Retina (tissue), 1 donor: ENCODE measurements at places on chromosomes 16 and 17.

GRCh38 chr16:13913374-13914292 lies 6.3 kb upstream of the ERCC4 start:
- no peak for DNase-seq

- DNase-seq: peak; percentile 74
Observed at GRCh38 chr17:28953444-28954118, 2.3 kb upstream of the PHF12 start.

DNA sequence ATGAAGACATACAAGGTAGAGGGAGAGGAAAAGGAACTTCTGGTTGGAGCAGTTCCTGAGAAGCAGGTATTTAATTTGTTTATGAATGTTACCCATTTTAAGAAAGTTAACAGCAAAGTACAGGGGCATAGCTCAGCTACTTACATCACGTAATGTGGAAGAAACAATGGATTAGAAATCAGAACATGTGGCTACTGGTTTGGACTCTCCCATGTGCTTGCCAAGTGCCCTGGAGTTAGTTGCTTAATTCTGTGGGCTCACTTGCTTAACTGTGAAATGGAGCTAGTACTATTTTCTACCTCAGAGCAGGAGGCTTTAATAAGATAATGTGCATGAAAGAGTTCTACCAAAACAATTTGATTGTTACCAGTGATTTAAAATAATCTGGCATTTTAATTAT lies 27.3 kb downstream of the RSPRY1 start:
- no peak for DNase-seq

GRCh38 chr17:73548620-73549311 lies 95.5 kb downstream of the SDK2 start:
- DNase-seq: no peak

GRCh38 chr17:55248077-55248476 lies 16.7 kb upstream of the HLF start:
- DNase-seq: no peak

DNA sequence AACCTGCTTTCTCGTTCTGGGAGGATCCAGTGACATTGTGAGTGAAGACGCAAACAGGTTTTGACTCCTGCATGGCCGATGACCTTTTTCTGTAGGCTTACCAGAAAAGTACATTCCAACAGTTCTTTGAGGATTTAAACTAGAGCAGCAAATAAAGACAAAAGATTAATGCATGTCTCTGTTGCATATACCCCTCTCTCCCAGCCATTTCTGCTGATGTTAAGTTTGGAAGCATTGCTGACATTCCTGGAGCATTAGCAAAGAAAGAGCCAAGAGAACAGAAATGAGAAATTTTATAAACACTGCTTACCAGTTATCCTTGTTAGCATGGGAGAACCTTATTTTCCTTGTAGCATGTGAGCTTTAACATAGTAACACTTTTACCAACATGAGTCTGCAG lies 49.3 kb downstream of the SIAH1 start:
- no peak for DNase-seq

GRCh38 chr16:76943921-76944320 lies 247.1 kb upstream of the MON1B start:
- DNase-seq: no peak

GRCh38 chr16:57795431-57795878 lies 6.8 kb downstream of the KIFC3 start:
- peak; percentile 39 for DNase-seq

GRCh38 chr16:85750827-85751697 lies at the start of gene C16orf74:
C16orf74 (minus strand) TSS chr16:85751096; CDS start chr16:85735217, 15,879 bp downstream.
- peak; percentile 36 for DNase-seq

- DNase-seq: no peak
Observed at GRCh38 chr17:35146214-35146833, 1.3 kb upstream of the UNC45B start.

GRCh38 chr16:86680162-86680561 lies 101.8 kb downstream of the FOXL1 start:
- DNase-seq: no peak

DNA sequence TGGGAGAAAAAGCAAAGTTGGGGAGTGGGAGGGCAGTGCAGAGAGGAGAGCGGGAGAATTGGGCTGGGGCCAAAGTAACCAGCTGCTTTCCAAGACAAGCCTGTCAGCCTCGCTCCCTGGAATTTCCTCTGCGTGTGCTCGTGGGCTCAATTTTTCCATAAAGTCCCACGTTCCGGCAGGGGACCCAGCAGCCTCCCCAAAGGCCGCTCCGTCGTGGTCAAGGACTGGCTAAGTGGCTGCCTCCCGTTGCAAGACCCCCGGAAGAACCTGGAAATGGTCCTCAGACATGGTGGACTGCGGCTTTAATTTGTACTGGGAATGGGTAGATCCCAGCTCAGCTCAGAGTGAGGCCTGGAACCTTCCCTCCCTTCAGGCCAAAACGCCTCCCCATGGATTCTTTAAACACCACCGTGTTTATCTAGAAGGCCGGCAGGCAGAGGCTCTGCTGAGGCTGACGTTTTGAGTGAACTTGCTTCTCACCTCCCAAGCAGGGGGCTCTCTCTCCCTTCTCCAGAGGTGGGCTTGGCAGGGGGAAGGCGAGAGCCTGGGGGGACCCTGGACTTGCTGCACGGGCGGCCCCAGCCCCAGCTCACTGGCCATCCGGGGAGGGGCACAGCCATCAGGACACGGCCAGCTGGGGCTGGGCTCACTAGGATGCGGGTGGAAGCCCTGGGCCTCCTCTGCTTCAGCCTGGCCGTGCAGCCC lies 190.0 kb downstream of the C16orf95 start:
- DNase-seq: no peak

DNA sequence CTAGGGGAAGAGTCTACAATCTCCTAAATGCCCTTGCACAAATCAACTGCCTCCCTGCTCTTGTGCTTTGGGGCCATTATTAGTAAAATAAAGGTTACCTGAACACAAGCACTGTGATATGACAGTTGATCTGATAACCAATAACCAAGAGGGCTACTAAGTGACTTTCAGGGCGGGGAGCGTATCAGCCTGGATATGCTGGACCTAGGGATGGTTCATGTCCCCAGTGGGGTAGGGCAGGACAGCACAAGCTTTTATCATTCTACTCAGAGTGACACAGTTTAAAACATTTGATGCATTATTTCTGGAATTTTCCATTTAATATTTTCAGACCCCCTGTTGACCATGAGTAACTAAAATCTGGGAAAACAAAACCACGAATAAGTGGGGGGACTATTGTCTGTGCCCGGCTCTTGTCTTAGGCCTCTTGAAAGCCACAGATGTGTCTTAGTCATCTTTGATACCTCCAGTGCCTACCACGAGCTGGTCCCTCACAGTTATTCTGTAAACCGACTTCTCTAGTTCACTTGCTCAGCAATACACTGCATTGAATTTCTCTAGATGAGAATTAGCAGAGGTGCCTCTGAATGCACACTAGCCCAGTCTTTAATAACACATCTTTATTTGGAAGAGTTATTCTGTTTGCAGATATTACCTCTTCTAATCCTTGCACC lies 94.6 kb upstream of the DHX40 start:
- DNase-seq: no peak

- no peak for DNase-seq
Observed at GRCh38 chr16:49341706-49342105, 31.9 kb upstream of the C16orf78 start.

DNA sequence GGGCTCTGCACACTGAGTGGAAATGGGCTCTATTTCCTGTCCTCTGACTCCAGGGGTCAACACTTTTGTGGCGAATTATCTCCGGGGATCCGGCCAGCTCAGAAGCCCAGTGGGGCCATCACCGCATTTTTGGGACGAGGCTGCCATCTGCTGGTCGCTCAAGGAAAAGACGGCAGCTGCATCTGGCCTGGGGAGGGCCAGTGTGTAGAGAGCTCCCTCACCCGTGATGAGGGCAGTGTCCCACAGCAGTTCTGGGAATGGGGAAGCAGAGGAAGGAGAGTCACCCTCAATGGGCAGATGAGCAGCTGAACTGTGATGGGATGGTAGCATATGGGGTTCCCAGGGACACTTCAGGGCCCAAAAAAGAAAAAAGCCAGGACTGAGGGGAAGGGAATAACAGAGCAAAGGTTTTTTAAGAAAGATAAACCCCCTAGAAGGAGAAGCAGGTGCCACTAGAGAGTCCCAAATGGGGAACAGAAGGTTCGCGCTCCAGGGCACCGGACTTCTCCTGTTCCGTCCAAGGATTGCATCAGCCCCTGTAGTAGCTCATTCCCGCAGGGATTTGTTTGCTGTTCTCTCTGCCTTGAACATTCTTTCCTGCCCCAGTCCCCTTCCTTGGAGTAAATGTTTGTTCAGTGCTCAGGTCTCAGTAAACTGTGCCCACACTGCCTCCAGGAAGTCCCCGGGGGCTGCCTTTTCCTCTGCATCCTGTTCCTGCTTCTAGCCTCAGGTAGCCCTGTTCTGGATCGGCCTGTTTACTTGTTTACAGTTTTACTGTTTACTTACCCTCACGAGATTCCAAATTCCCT lies 9.3 kb upstream of the ABCC12 start:
- DNase-seq: peak; percentile 78

GRCh38 chr17:74715144-74715543 lies 2.4 kb upstream of the CD300LF start:
- DNase-seq: no peak

GRCh38 chr16:57938936-57939871 lies 31.7 kb downstream of the CNGB1 start:
- DNase-seq: no peak

DNA sequence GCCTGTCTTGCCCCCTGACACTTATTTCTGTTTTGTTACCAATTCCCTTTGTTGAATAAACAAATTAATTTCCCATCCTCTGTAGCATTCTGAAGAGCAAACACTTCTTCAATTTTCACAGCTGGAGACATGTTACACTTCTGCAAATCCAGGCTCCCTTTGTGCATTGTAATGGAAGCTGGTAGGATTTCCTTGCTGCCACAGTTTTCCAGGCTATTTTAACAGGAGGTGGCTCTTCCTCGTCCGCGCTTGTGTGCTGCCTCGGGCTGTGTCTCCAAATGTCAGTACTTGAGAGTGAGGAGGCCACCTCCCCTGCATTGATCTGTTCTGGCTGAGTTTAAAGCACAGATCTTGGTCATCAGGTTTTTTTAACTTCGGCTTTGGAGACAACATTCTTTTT lies 40.0 kb downstream of the SOST start:
- DNase-seq: no peak

DNA sequence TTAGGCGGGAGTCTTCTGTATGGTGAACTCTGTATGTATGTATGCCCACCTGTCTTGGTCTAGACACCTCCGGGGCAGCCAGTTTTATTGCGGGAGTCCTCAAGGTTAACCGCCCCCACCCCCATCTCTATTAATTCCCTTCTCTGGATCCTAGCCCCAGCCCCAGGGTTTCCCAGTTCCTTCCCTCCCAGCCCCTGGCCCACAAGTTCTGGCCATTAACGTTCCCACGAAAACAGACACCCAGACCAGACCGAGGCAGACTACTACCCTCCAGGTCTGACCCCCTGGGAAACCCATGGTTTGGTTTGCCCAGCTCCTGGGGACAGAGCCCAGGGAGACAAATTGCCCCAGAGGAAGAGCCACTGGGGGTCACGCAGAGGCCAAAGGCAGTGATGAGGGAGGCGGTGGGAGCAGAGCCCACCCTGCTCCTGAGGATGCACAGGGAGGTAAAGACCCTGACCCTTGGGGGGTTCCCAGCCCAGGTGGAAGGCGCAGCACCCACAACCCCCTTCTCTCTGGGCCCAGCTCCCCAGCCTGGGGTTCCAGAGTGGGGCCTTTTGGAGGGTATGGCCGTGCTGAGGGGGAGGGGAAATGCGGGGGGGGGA lies 8.5 kb downstream of the TBKBP1 start:
- no peak for DNase-seq

GRCh38 chr17:49249890-49250522 lies 19.4 kb upstream of the PHOSPHO1 start:
- no peak for DNase-seq

GRCh38 chr17:50049636-50050035 lies 6.3 kb upstream of the ITGA3 start:
- DNase-seq: no peak

DNA sequence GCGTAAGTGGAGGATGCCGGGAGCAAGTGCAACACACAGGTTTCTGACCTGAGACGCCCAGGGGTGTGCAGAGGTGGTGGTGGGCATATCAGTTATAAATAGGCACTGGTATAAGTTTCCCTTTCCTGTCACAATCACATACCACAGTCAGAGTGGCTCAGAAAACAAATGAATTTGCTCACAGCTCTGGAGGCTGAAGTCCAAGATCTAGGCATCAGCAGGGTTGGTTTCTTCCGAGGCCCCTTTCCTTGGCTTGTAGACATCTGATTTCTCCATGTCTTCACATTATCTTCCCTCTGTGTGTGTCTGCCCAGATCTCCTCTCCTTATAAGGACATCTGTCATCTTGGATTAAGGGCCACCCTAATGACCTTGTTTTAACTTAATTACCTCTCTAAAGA lies 250.5 kb upstream of the TNRC6C start:
- no peak for DNase-seq

DNA sequence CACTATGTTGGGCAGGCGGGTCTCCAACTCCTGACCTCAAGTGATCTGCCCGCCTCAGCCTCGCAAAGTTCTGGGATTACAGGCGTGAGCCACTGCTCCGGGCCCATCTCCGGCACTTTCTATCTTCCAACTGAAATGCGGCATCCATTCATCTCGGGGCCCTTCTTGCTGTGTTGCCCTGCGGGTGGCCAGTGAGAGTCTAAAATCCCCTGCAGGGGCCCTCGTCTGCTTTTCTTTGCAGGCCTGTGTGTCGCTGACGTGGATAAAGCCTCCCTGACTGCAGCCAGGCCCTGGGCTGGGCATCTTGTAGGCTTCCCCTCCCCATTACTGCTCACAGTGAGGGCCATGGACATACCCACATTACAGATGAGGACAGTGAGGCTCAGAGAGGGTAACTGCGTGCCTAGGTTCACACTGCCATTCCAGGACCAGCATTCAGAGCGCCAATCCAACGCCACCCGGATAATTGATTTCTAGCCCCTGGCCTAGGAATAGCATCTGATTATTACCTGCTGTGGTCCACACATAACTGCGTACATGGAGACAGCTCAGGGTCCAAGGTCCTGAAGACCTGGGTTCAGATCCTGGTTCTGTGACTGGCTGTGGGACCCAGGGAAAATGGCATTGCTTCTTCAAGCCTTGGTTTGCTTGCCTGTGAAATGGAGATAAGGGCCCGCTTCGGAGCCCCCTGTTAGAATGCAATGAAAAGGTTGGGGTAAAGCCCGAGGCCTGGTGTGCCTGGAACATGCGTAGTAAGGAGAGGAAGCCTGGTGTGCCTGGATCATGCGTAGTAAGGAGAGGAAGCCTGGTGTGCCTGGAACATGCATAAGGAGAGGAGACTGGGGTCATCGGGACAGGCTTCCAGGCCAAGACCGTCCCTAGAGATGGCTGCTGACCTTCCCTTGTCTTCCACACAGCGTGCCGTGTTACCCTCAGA lies 25.0 kb downstream of the CRISPLD2 start:
- DNase-seq: no peak

- no peak for DNase-seq
Observed at GRCh38 chr17:39740357-39741111, 2.8 kb downstream of the GRB7 start.

- no peak for DNase-seq
Observed at GRCh38 chr17:42818379-42818778, 5.7 kb downstream of the BECN1 start.

- no peak for DNase-seq
Observed at GRCh38 chr16:49513040-49513439, 139.4 kb downstream of the C16orf78 start.
